ENCODE measurements at places on chromosomes 4 and X.

- no peak for DNase-seq
Measured at GRCh38 chr4:48742412-48742811, 37.7 kb downstream of the FRYL start.

GRCh38 chr4:189377569-189377968 lies 563.1 kb upstream of the FRG1 start:
- no peak for DNase-seq

- DNase-seq, result no peak
Measured at GRCh38 chr4:146273204-146273901, 59.0 kb downstream of the REELD1 start.

DNA sequence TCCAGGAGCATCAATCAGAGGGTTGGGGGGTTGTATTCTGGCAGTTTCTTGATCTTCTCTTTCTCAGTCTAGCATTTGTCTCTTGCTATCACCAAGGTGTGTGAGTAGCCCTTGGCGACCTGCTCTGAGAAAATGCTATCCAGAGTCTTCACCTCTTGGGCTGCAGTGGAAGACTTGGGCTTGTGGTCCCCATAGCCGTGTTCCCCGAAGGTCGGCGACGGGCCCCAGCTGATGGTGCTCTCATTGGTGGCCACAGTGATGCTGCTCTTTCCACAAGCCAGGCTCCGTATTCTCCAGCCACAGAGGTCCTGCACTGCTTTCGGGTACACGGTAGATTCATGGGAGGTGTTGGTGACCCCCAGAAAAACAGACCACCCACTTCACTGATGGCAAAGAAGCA lies 25.9 kb upstream of the ETNPPL start:
- DNase-seq, result no peak

- no peak for DNase-seq
Measured at GRCh38 chrX:64437218-64437617, 42.0 kb upstream of the MTMR8 start.

- DNase-seq, result no peak
Measured at GRCh38 chr4:124810827-124811226, 98.3 kb upstream of the ANKRD50 start.

- DNase-seq, result no peak
Measured at GRCh38 chrX:50996930-50997329, 86.4 kb downstream of the BMP15 start.

DNA sequence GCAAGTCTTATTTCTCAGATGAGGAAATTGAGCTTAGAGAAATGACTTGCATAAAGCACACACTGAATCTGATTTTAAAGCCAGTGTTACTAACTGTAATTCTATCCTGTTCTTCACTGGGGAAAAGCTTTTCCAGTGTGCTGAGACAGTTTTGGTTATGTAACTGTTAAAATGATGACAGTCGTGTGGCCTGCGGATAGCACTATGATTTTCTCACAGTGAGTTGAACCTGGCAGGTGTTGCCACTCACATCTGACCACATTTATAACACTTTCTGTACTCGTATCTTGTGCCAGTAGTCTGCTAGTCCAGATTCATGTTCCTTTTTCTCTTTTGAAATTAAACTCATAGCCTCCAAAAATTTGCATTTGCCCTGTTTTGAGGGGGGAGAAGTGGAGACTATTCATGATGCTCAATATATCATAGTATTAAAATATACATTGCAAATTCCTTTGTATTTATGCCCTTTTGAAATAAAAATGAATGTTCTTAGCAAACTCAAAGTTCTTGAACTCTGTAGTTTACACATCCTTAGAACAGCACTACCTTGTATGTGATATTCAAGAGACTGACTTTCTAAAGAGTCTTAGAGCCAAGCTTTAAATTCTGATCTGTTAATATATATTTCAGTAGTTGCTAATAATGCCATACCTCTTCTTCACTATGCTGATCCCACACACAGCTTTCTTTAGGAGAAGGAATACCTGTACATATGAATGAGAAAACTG lies 132.3 kb downstream of the PDLIM5 start:
- no peak for DNase-seq

GRCh38 chr4:161320377-161320776 lies 843.4 kb downstream of the FSTL5 start:
- DNase-seq, result no peak

GRCh38 chr4:53511014-53511413 lies 80.3 kb downstream of the LNX1 start:
- DNase-seq, result no peak

- DNase-seq, result no peak
Measured at GRCh38 chr4:104859601-104860237, 287.0 kb upstream of the TET2 start.

DNA sequence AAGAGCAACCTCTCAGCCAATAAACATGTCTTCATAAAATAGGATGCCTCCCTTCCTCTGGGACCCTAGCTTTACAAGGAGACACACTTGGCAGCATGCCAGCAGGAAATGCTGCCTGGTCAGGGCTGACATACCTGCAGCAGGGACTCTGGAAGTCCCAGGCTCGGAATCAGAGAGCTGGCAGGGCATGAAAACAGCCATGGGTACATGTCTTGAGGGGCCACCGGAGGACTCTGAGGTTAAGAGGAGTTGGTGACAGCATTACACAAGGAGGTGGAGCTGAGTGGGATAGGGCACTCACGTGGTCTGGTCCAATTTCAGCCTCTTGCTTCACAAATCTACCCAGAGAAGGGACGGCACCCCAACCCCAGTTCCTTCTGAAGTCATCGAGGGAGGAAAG lies 15.7 kb downstream of the MSX1 start:
- DNase-seq, result no peak

DNA sequence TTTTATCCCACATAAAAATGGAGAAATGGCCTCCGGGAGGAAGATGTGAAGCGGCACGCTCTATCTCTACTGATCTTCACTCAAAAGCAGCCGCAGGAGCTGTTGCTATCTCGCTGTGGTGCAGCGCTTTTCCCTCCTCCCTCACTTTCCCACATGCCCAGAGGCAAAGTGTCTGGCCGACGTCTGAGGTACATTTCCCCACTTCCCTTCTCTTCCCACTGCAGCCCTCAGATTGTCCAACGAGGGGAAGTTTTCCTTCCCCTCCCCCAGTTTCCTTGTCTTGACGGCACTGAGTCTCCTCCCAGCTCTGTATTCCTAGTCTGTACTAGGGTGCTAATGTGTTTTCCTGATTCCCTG lies 660 bp upstream of the COL25A1 start:
- no peak for DNase-seq

GRCh38 chrX:13732246-13733067 lies 2.0 kb downstream of the TRAPPC2 start:
- DNase-seq, result no peak

- DNase-seq, result no peak
Measured at GRCh38 chr4:13766761-13767540, 139.4 kb upstream of the BOD1L1 start.
